ENCODE measurements at places on chromosomes 6 and 20.

DNA sequence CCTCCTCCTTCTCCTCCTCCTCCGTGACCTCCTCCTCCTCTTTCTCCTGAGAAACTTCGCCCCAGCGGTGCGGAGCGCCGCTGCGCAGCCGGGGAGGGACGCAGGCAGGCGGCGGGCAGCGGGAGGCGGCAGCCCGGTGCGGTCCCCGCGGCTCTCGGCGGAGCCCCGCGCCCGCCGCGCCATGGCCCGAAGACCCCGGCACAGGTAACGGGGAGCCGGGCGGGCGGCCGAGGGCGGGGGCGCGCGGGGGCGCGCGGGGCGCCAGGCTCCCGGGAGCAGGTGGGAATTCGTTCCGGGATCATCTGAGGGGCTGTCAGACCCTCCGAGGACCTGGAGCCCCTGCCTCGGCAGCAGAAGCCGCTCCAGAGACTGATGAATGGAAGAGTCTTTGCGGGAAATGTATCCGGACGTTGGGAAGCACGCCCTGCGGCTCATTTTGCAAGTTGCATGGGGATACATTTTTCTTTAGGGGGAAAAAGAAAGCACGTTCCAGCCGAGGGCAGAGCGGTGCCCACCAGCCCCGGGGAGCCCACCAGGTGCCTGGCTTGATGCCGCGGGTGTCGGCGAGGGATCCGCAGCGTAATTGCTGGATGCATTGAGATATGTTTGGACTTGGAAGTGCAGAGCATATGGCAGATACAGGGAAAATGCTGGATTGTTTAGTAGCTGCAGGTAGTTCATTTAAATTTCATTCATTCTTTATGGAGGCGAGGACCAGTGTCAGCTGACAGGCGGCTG lies 394 bp downstream of the MYB start:
- no peak for DNase-seq

GRCh38 chr6:53410508-53411258 lies 61.9 kb upstream of the ELOVL5 start:
- peak; percentile 54 for DNase-seq

GRCh38 chr6:82720992-82721391 lies 344.6 kb downstream of the UBE3D start:
- no peak for DNase-seq

GRCh38 chr6:124825564-124825963 lies 136.7 kb upstream of the RNF217 start:
- no peak for DNase-seq

GRCh38 chr20:17667445-17667844 lies 14.6 kb downstream of the RRBP1 start:
- DNase-seq = no peak

- peak; percentile 11 for DNase-seq
These were observed 40.3 kb downstream of the STK35 start for GRCh38 chr20:2141600-2142575.

DNA sequence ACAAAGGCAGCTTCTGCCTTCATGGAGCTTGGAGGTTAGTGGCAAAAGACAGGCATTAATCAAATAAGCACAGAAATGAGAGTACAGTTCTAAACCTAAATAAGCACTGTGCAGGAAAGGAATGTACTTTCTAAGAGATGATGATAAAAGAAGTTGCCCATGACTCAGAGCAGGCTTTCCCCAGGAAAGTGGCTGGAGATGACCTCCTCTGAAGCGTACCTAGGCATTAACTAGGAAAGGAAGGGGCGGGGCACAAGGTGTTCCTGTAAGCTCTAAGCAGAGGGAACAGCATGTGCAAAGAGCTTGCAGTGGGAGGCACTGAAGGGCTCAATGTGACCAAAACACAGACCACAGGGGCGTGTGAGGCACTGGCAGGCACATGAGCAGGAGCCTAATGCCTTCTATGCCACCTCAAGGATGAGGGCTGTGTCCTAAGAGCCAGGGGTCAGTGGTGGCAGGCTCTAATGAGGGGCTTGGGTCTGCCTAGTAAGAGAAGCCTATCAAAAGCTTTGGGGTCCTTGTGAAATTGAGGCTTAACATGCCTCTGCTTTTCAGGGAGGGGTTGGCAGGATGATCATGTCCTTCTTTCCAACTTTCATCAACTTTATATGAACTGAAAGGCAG lies 4.9 kb downstream of the SSTR4 start:
- no peak for DNase-seq

- DNase-seq = no peak
These were observed 23.0 kb downstream of the CEP57L1 start for GRCh38 chr6:109118337-109118736.

DNA sequence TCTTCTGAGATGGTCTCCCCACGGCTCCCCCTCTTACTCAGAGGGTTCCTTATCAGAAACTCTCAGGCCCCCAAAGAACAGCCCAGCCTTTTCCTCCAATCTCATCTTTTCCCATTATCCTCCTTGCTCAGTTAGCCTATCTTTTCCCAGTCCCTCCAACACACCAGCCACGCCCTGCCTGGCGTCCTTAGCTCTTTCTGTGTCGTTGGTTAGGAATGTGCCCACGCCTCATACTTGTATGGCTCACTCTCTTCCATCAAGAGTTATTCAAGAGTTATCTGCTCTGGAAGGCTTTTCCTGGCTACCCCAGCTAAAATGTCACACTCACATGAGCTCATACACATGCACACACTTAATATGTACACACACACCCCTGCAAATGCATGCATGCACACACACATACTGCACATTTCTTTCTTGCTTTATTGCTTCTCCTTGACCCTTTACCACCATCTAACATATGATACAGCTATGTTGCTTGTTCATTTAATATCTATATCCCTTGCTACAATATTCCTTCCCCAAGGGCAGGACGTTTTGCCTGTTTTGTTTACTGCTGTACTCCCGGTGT lies 37.6 kb downstream of the SLC2A10 start:
- DNase-seq = no peak

- peak; percentile 40 for DNase-seq
These were observed 40.5 kb downstream of the PANK2 start for GRCh38 chr20:3929713-3930060.

- no peak for DNase-seq
These were observed 108.5 kb upstream of the MAP7 start for GRCh38 chr6:136658711-136659110.

DNA sequence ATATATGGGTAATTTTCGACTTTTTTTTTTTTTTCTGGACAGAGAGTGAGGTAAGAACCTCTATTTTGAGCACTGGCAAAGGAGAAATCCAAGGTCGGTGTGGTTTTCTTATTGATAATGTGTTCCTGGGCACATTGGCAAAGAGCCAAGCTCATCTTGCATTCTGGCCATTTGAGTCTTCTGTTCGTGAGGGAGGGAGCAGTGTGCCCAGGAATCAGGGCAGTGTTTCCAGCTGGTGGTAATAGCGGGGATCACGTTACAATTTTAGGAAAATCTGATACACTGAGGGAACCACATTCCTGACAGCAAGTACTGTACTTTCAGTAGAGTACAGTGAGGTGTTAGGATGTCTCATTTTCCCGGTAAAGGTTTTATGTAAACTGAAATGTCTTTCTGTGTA lies 442.3 kb upstream of the MAP3K7 start:
- no peak for DNase-seq

GRCh38 chr6:15512126-15512525 lies 150.7 kb downstream of the DTNBP1 start:
- no peak for DNase-seq

- no peak for DNase-seq
These were observed 29.7 kb downstream of the FYN start for GRCh38 chr6:111843347-111844147.

- no peak for DNase-seq
These were observed 677.0 kb downstream of the PRKN start for GRCh38 chr6:162050579-162050978.
